Muscle of leg (tissue), 16 donors: ENCODE measurements at places on chromosomes 13 and 19. TPM values are rescaled to one million over a fixed set of nuclear protein-coding genes. Genes with fewer than 3 reads are reported as not detected.
A peak's percentile ranks its signal among the peaks of the same experiment; 100 is the strongest.

The MEIS3 gene
- total RNA-seq: 9.2 TPM

The RAB3A gene
- total RNA-seq: 1.5 TPM

The SPRY2 gene
- total RNA-seq: 44.1 TPM

The CEACAM8 gene
- 0.04 TPM for total RNA-seq

The TMEM143 gene
- total RNA-seq: 4.1 TPM

DNA sequence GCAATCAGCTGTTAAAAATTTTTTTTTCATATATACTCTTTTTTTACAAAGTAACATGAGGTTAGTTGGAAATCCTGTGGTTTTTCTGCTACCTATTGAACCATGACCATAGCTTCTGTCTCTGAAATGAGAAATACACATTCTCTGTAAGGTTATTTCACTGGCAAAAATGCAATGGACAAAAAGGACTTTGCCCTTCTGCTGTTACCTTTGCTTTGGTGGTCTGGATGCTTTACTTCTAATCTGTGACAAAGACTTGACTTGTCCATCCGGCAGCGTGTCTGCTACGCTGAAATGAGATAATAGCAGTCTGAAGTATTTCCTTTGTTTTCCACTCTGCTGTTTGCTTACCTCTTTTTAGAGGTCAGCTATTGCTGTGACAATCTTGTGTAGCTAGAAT, 412.8 kb downstream of the SLITRK6 start:
- peak; percentile 16 for DNase-seq
- no peaks in the 10 kb centered on the region for H3K4me1 ChIP-seq
- no peak overlapping the region for H3K4me3 ChIP-seq
- H3K27me3 ChIP-seq: no peaks in the 10 kb centered on the region
- no peak overlapping the region for H3K27ac ChIP-seq

GRCh38 chr13:51714663-51715168, 89.2 kb downstream of the DHRS12 start:
- H3K4me3 ChIP-seq: no peak overlapping the region
- no peak for DNase-seq
- no peaks in the 10 kb centered on the region for H3K36me3 ChIP-seq
- no peak overlapping the region for H3K27ac ChIP-seq
- H3K27me3 ChIP-seq: no peaks in the 10 kb centered on the region

DNA sequence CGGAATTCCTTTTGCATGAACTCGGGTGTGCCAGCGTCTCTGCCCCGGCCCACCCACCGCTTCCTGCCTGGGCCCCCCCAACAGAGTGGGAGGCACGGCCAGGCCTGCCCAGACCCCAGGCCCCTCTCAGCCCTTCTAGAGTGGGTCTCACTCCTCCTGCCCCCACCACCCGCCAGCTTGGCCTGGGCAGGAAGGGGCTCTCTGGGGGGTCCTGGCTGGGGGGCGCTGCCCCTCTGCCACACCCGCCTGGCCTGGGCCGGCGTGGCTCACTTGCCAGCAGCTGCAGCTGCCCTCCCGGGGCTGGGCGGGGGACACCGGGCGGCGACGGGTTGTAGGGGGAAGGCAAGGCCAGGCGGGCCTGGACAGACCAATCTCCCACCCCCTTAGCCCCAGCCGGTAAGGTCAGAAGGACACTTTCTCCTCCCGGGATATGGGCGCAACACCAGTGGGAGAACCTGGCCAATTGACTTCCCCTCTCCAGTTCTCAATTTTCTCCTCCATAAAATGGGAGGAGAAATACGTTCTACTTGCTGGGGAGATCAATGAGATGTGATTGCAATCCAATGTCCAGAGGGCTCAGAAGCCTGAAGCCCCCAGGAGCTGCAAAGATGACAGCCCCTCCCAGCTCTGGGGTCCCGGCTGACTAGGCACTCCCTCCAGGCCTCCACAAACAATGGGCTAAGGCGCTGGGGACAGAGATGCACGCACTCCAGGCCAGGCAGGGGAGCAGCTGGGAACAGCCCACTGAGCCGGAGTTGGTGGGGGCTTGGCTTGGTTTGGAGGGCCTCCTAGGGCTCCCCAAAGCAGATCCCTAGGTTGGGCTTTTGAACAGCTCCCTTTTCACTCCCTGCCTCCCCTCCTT, 2.4 kb downstream of the CRLF1 start:
- no peak overlapping the region for H3K27ac ChIP-seq
- H3K27me3 ChIP-seq: peaks cover 82% of the 10 kb centered on the region
- no peaks in the 10 kb centered on the region for H3K36me3 ChIP-seq
- no peak for DNase-seq

- peaks cover 18% of the 10 kb centered on the region for H3K36me3 ChIP-seq
- H3K27ac ChIP-seq: no peak overlapping the region
- H3K27me3 ChIP-seq: no peaks in the 10 kb centered on the region
- H3K4me1 ChIP-seq: peaks cover 10% of the 10 kb centered on the region
- no peak for DNase-seq
- no peak overlapping the region for H3K4me3 ChIP-seq
Observed at GRCh38 chr13:37001921-37002250, 1.3 kb downstream of the EXOSC8 start.

DNA sequence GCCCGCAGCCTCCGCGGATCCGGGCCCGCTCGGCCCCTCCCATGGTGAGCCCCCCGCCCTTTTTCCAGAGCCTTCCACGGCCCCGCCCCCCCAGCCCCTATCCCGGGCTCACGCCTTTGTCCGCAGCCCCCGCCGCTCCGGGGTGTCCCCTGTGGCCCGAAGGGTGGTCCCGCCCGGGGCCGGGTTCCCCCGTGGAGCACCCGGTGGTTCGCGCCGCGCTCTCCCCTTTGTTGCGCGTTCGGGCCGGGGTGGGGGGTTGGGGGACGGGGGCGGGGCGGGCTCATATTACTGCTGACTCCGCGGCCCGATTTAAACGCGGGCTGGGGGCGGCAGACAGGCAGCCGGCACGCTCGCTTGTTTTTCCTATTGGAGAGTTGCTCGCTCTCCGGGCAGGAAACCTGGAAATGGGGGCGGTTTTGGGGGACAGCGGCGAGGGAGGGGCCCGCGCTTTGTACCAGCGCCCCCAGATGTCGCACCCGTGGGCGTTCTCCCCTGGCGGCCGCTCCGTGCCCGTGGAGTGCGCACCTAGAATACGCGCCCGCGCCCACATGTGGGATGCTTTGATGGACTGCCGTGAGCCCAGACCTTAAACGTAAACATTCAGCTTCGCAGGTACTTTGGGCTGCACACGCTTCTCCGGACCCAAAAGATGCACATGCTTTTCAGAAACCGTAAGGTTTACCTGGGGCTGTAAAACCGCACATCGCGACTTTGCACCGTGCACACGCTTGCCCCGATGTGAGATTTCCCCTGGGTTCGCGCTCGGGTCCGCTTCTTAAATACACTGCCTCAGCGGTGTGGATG, 699 bp downstream of the PTOV1 start:
- peak overlapping the region; percentile 95 for H3K4me3 ChIP-seq
- DNase-seq: peak; percentile 74
- H3K27me3 ChIP-seq: no peaks in the 10 kb centered on the region
- H3K36me3 ChIP-seq: peaks cover 41% of the 10 kb centered on the region
